Stimulated activated naive CD8-positive, alpha-beta T cell treated with anti-CD3 and anti-CD28 coated beads, Interleukin-15, Interleukin-2, amounts not matched to agents 100 U/mL and 50 U/mL, for 24 hours (primary cell): ENCODE measurements at places on chromosomes 3 and 15.

DNA sequence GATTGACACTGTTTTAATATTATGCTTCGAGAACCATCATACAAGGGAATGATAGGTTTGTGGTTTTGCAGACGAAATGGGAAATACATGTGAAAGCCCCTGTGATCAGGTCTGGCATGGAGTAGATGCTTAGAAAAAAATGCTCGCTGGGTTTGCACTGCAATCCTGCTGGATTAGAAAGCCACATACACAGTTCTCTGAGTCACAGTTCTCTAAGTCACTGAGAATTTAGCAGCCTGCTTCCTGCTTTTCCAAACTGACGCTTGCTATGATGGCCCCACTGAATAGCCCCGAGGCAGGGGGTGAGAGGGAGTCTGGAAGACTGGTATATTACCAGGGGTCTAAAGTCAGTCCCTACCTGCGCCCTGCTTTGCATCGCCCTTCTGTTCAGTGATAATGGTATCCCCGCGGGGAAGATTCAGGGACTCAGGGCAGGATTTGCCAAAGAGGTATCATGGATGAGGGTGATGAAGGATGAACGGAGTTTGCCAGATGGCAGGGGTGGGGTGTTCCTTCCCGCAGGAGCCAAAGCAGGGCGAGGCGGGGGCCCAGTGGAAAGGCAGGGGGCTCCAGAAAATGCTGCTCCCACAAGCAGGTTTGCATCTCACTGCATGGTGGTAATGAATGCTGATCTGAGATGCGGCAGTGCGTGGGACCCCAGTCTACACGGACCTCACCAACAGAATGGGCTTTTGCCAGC, 82.3 kb downstream of the IQSEC1 start:
- no peak for DNase-seq

GRCh38 chr3:21390136-21390535, 360.9 kb downstream of the ZNF385D start:
- no peak for DNase-seq

DNA sequence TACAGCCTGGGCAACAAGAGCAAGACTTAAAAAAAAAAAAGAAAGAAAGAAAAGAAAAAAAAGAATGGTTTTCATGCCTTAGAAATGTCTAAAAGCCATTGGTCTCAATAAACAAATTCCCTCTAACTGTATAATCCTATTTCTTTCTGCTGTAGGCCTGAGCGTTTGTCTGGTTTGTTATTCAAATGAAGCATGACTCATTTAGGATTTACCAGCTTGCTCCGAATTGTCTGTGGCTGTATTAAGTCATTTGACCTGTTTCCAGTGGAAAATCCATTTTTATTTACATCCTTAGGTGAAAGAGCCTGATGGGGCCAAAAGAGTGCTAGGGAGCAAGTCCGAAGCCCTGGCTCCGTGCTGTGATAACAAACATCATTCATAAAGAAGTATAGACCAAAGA, 73.8 kb downstream of the BDH1 start:
- no peak for DNase-seq

DNA sequence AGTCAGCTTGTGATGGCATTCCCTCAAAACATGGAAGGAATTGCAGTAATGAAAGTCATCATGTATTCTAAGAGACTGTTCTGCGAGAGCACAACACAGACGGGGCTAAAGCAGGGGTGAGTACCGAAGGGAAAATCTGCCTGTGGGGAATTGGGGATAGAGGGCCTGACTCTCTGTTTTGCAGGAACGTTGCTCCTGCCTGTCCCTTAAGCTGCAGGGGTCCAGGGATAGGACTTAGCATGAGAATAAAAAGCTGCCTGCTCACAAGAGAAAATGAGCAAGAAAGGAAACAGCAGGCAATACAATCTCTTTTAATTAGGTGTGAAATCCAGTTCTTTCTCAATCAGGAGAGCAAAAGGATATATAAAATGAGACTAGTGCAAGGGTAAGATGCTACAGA, 62.2 kb downstream of the TIGIT start:
- DNase-seq, result no peak

DNA sequence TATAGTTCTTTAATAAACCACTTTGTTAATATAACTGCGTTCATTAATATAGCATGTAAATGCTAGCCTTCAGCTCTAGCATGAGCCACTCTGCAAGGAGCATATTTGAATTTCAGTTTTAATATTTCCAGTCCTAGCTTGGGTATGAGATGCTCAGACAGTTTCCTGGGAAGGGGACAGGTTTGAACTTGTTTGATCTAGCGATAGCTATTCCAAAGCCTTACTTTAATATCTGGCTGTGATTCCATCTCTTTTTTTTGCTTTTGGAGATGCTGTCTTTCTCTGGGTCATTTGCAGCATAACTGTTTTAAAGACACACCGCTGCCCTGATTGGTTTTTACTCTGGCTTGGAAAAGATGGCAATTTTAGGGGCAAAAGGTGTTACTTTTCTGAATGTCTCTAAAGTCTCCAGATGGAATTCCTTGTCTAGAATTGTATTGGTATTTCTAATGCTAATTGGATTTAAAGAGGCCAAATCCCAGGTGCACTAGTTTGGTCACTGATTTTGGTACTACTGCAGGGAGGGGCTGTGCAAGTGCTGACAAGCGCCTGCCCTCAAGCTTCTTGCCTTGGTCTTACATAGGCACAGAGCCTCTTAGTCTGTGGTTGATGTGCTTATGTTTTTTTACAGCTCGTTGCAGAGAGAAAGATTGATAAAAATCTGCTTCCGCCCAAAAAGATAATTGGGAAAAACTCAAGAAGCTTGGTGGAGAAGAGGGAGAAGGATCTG, 2.8 kb downstream of the NISCH start:
- DNase-seq, result no peak

DNA sequence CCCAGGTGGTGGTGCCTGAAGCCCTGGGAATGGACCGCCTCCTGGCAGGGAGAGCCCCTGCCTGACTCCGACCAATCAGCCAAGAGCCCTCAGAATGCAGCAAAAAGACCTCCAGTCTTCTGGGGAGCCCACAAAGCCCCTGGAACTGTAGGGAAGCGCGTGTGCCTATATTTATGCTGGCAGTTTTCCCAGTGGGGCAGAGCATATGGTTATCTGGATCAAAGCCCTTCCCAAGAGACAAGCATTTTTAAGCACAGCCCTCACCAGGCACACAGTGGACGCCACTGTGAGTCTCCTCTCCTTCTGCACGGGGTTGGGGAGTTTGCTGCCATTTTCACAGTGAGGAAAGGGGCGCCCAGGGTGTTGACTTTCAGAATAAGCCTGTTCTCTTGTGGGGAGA, 80.9 kb upstream of the RPL32 start:
- DNase-seq, result no peak

GRCh38 chr3:47406762-47407149, 25.9 kb downstream of the PTPN23 start:
- no peak for DNase-seq

DNA sequence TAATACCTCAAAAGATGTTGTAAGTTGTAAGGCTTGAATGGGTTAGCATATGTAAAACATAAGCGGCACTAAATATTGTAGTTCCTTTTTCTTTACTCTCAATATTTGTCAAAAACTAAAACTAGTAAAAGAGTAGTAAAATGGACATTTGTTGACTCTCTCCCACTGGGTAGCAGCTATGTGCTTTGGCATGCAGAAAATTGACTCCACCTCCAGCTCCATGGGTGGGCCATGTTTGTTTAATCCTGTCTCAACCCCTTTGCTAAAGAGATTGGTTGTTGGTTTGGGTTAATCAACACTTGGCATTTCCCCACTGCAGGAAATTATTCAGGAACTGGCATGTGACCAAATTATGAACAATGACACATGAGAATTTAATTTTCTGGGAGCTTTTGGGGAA, 114.8 kb downstream of the EOMES start:
- no peak for DNase-seq

- no peak for DNase-seq
Measured at GRCh38 chr15:78976691-78977090, 31.8 kb upstream of the CTSH start.

DNA sequence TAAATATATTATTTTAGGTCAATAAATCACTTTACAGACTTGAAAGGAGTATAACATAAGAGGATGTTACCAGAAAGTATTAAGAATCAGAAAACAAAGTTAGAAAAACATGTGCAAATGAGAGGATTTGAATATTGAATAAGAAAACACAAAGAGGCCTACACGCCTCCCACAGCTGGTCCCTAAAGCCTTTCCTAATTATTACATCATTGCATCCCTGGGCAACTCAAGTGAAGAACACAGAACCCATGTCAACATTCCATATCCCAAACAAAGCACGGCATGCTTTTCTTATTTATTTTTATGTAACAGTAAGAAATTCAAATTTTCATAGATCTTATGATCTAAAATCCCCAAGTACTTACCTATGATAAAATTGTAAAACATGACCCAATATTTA, 61.2 kb downstream of the HERC1 start:
- no peak for DNase-seq

- no peak for DNase-seq
Measured at GRCh38 chr3:66133853-66134445, 86.9 kb upstream of the SLC25A26 start.

DNA sequence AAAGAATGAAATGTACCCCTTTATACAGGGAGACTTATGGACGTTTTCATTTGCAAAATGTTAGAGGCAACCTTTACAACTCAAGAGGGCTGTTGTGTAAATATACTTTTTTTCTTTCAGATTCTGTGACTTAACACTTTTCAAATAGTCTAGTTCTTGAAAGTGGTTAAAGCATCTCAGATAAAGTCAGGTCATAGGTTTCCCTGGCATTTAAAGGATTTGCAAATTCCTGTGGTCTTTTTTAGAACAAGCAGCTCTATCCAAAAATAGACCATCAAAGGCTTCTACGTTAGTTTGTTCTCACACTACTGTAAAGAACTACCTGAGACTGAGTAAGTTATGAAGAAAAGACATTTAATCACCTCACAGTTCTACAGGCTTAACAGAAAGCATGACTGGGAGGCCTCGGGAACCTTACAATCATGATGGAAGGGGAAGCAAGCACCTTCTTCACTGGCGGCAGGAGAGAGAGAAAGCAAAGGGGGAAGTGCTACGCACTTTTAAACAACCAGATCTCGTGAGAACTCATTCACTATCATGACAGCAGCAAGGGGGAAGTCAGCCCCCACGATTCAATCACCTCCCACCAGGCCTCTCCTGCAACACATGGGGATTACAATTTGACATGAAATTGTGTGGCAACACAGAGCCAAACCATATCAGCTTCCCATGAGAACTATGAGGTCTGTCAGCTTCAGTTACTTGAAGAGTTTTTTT, 23.3 kb upstream of the GABRR3 start:
- DNase-seq, result no peak

DNA sequence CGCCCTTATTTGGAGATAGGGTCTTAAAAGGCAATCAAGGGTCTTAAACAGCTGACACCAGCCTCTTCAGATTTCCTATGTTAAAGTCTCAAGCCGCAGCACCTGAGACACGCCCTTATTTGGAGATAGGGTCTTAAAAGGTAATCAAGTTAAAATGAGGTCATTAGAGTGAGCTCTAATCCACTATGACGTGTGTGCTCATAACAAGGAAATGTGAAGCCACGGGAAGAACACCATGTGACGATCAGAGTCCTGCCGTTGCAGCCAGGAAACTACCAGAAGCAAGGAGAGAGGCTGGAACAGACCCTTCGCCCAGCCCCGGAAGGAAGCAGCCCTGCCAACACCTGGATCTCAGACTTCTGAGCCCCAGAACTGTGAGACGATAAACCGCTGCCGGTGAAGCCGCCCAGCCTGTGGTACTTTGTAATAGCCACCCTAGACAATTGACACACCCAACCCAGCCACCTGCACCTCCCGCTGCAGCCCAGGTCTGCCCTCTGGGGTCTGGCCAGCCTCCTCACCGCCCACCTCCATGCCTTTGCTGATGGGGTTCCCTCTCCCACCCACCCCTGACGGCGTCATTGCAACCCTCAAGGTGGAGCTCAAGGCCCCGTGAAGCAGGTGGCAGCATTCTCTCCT, 137.9 kb downstream of the MEGF11 start:
- peak; percentile 10 for DNase-seq

DNA sequence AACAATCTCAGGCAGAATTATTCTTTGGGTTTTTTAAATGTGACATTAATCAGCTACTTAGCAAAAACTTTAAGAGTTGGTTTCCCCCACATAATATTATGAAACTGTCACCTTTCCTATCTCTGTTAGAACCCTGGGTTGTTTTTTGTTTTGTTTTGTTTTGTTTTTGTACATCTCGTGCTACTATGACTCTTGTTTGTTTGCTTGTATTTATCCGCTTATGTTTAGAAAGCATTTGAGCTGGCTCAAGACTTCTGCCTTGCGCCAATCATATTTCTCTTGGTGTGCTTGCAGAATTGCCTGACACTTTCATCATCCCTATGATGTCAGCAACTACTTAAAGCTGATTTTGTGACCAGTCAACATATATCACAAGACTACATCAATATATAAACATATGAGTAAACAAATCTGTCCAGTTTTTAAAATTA, 116.9 kb downstream of the DCLK3 start:
- DNase-seq, result no peak

DNA sequence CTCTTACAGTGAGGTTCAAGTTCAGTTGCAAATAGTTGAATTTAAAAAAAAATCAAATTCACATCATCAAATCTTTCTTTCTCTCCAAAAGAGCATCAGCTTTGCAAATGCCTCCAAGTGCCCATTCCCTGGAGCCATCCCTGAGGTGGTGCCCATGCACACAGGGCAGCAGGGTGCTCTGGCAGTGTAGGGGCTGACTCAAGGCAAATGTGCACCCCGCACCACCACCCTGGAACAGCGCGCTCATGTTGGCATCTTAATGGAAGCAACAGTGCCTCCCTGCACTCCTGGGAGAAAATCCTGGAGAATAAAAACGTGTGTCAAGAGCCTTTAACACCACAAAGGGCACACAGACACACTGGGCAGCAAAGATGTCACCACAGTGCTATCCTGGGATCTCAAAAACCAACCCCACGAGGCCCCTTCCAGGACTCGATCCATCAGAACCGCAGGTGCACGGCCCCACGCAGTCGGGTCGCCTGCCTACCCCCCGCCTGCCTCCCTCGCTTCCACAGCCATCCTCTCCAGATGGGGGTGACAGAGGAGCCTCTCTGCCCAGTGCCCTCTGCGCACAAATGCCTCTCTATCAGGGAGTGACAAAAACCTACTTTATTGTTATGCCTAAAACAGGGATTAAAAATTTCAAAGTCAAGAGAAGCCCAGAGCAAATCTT, 50.8 kb downstream of the NIPA2 start:
- no peak for DNase-seq

DNA sequence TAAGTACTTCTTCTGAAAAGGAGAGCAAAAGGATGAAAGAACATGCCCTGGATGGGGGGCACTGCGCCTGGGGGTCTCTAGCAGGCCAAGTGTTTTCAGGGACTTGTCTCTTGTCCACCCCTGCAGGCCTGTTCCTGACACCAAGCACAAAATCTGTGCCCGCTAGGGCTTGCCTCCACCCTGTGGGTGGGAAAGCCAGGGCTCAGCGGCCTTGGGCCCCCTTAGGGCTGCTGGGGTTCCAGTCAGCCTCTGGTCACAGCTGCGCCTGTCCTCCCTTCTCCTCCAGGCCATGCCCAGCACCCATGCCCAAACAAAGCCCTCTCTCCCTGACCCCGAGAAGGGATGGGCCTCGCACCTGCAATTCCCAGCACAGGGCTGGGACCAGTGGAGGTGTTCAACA, 71.1 kb upstream of the TRPM1 start:
- no peak for DNase-seq

- no peak for DNase-seq
Measured at GRCh38 chr3:40333852-40334251, 24.3 kb downstream of the EIF1B start.
